Activated CD8-positive, alpha-beta memory T cell treated with anti-CD3 and anti-CD28 coated beads for 1 hour (primary cell): ENCODE measurements at places on chromosomes 4 and X.

DNA sequence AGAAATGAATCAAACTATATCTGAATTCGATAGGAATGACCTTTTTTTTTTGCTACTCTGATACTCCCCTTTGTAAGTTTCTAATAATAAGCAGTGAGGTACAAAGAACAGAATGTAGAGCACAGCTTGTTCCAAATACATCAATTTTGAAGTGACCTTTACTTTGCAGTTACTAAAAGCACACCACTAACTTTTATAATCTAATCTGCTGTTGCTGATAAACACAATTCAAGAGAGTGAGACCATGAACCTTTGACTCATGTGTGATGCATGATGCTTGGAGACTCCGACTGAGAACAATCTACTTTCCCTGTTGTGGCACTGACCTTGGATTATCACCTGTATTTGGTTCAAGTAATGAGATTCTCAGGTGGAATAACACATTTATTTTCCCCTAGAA, 91.6 kb upstream of the GNPDA2 start:
- no peak for DNase-seq

GRCh38 chrX:34655501-34656455, 1.3 kb downstream of the TMEM47 start:
- DNase-seq, result no peak

DNA sequence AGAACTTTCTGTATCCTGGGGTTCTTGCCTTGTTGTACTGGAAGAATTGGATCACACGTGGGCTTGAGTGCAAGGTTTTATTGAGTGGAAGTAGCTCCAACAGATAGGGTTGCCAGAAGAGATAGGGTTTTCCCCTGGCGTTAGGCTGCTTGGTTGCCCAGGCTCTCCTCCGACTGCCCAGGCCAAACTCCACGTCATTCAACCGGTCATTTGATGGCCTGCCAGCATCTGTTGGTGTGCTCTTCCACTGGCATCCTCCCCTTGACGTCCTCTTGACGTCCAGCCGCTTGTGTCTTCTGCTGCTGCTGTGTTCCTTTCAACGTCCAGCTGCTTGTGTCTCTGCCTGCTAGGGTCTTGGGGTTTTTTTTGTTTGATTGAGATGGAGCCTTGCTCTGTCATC, 340.3 kb upstream of the ZCCHC13 start:
- DNase-seq, result no peak

GRCh38 chrX:148270499-148270898, 229.9 kb upstream of the AFF2 start:
- DNase-seq, result no peak

GRCh38 chrX:30971774-30972603, 82.9 kb upstream of the TAB3 start:
- DNase-seq, result no peak

GRCh38 chrX:78964598-78964997, 19.4 kb downstream of the P2RY10 start:
- no peak for DNase-seq

- DNase-seq, result no peak
Measured at GRCh38 chrX:153633607-153634180, 13.3 kb upstream of the DUSP9 start.

GRCh38 chrX:136431625-136432024, 56.1 kb upstream of the BRS3 start:
- DNase-seq, result no peak

GRCh38 chr4:7865533-7865932, 74.1 kb downstream of the AFAP1 start:
- DNase-seq, result no peak

DNA sequence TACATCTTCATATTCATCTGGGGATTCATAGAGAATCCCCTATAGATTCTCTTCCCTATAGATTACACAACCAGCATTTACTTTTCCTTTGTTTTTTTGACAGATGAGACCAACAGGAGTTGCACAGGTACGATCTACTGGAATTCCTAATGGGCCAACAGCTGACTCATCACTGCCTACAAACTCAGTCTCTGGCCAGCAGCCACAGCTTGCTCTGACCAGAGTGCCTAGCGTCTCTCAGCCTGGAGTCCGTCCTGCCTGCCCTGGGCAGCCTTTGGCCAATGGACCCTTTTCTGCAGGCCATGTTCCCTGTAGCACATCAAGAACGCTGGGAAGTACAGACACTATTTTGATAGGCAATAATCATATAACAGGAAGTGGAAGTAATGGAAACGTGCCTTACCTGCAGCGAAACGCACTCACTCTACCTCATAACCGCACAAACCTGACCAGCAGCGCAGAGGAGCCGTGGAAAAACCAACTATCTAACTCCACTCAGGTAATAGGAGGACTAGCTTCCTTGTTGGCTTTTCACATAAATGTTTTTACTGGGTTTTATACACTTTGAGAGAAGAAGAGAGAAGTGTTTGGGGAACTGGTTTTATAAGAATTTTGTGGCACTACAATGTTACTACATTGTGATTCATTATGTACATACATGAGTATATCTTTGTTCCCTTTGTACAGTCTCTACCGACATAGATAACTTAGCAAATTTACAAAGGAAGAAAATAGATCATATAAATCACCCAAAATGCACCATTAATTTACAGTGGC, 137.2 kb downstream of the DIPK2B start:
- no peak for DNase-seq

DNA sequence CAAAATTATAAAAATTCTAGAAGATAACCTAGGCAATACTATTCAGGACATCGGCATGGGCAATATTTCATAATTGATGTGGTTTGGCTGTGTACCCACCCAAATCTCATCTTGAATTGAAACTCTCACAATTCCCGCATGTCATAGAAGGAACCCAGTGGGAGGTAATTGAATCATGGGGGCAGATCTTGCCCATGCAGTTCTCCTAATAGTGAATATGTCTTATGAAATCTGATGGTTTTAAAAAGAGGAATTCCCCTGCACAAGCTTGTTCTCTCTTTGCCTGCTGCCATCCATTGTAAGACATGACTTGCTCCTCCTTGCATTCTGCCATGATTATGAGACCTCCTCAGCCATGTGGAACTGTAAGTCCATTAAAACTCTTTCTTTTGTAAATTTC, 77.7 kb downstream of the DDX60 start:
- no peak for DNase-seq

DNA sequence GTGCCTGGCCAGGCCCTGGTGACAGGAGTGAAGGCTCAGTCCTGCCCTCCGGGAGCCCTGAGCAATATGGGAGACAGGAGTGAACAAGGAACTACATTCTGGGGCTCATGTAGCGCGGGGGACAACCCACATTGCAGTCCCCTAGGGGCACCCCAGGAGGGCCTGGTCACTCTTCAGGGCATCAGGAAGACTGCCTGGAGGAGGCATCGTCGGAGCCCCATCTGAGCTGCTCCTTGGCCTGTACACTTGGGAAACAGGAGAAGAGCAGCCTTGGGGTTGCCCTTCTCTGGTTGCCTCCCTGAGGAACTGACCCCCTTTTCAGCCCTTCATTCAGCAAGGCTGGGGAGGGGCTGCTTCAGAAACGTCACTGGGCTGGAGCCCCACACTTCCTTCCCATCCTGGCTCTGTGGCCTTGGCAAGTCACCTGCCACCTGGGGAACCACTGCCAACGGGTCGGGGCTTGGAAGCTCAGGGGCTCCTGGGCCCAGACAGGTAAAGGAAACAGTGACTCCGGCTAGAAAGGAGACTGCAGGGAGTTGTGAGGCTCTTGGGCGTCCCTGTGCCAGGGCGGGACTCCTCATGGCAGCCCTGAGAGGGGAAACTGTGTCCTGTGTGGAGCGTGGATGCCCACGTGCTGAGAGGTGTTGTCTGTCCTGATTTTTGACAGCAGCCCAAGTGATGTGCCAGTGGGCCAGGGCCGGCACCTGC, 10.1 kb downstream of the WFS1 start:
- DNase-seq, result no peak

- no peak for DNase-seq
Measured at GRCh38 chr4:123390846-123391456, 5.6 kb upstream of the SPRY1 start.

GRCh38 chrX:154809939-154810665, 4.8 kb upstream of the MPP1 start:
- DNase-seq, result no peak

GRCh38 chrX:1430451-1430850, 22.3 kb downstream of the ASMTL start:
- DNase-seq, result no peak

DNA sequence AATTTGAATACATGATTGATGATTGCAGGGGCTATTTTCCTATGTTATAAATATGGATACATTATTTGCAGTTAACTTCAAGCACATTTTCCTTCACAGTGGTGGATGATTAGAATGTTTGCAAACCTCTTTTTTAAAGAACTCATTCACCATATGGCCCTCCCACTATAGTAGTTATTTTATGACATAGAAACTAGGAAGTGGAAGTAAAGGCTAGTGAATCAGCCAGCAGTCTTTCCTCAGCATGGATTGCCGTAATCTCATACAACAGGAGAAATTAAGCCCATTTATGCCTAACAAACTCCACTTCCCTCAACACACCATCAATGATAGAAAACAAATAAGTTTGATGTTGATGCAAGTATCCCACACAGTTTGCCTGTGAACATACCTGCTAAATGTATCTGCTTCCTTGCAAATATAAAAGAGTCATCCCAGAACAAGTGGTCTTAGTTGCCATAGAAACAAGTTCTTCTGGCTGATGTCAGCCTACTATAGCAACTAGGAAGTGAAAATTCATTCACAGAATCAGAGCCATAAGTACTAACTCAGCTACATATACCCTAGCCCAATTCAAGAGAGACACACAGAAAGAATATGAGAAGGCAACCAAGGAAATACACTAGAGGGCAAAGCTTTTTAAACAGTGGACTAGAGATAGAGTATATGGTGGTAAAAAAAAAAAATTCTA, 100.9 kb upstream of the RADX start:
- DNase-seq, result no peak

DNA sequence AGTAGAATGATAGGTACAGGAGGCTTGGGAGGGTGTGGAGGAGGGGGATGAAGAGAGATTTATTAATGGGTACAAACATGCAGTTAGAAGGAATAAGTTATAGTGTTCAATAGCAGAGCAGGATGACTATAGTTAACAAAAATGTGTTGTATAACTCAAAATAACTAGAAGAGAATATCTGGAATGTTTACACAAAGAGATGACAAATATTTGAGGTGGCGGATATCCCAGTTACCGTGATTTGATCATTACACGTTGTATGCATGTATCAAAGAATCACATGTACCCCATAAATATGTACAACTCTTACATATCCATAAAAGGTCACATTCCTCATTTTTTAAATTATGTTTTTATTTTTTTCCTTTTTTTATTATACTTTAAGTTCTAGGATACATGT, 456.6 kb downstream of the MAGEB5 start:
- no peak for DNase-seq

DNA sequence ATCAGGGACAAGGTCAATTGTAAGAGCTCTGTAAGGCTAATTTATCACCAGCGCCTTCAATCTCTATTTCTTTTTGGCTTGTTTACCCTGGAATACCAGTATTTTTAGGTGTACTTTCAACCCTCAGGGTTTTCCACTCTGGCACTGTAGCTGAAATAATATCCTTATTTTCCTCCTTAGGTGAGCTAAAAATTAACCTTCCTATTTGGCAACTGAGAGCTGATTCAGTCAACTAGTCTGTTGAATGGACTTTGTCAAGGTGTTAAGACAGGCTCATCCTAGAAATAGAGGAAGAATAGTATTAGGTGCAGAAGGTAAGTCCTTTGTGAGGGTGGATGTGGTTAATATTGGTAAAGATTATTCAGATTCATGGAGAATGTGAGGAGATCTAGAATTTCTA, 101.3 kb upstream of the BANK1 start:
- no peak for DNase-seq
